ENCODE measurements at places on chromosomes 2 and 18. TPM values are rescaled to one million over a fixed set of nuclear protein-coding genes. Genes with fewer than 3 reads are reported as not detected.

DNA sequence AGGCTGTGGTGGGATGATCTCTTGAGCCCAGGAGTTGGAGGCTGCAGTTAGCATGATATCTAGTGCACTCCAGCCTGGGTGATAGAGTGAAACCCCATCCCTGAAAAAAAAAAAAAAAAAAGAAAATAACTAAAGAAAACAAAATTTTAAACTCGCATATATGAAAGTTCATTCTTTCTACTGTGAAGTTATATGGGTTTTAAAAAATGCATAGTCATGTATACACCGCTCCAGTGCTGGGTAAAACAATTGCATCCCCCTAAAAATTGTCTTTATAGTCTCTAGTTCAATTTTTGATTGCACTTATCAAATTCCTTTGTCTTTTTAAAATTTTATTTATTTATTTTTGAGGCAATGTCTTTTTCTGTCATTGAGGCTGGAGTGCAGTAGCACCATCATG lies 65.0 kb upstream of the ACYP2 start:
- H3K27ac ChIP-seq, result no peak overlapping the region
- no peaks in the 10 kb centered on the region for H3K36me3 ChIP-seq
- no peak overlapping the region for H3K4me3 ChIP-seq
- peaks cover 4% of the 10 kb centered on the region for H3K4me1 ChIP-seq

DNA sequence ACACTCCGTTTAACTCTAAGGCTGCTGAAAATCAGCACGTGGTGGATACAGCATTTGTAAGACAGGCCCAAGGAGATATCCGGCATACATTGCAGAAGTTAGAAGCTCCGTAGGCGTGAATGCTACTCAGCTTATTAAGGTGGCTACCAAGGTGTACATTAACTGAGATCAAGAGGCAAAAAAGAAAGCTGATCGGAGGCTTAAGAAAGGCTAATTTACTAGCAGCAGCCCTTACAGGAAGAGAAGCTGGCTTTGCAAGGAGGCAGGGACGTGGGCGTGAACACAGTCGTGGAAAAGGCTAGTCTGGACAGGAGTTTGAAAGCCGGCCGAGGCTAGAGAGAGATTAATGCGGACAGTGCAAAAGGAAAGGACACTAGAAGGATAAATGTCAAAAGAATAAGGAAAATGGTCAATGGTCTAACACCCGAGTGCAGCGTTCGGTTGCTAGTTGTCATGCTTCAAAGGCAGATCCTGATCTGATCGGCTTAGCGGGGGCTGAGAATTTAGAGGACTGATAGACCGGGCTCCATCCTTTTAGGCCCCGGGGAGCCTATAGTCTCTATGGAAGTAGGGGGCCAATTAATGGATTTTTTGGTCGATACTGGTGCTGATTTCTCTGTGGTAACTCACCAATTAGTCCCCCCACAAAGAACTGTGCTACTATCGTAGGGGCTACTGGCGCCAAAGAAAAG lies 45.6 kb upstream of the SELENOI start:
- H3K27ac ChIP-seq, result peak overlapping the region; percentile 85
- no peaks in the 10 kb centered on the region for H3K36me3 ChIP-seq
- peaks cover 18% of the 10 kb centered on the region for H3K4me1 ChIP-seq
- no peak overlapping the region for H3K4me3 ChIP-seq
- H3K27me3 ChIP-seq, result no peaks in the 10 kb centered on the region
- peak; percentile 26 for DNase-seq

GRCh38 chr2:46886268-46887027 lies 29.2 kb downstream of the MCFD2 start:
- DNase-seq, result no peak
- H3K4me1 ChIP-seq, result peaks cover 10% of the 10 kb centered on the region
- H3K4me3 ChIP-seq, result no peak overlapping the region
- H3K27me3 ChIP-seq, result no peaks in the 10 kb centered on the region
- H3K36me3 ChIP-seq, result no peaks in the 10 kb centered on the region
- H3K27ac ChIP-seq, result no peak overlapping the region

GRCh38 chr2:32427672-32428610 lies 71.1 kb downstream of the BIRC6 start:
- no peak overlapping the region for H3K4me3 ChIP-seq
- peaks cover 34% of the 10 kb centered on the region for H3K4me1 ChIP-seq
- H3K27ac ChIP-seq, result no peak overlapping the region

DNA sequence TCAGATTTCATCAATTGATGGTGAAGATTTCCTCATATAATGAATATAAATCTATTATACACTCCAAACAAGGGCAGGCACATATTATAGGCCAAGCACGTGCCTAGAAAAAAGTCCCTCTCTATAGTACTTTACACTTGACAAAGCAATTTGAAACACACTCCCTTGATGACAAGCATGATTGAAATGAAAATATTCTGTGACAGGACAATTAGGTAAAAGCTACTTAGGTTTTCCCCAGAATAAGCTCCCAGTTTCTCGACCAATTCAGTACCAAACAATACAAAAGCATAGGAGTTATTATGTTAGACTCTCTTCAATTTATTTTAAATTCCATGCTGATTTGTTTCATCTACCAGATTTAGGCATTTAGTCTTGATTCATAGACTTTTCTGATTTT lies 47.7 kb downstream of the CCDC68 start:
- H3K27ac ChIP-seq, result no peak overlapping the region
- H3K36me3 ChIP-seq, result no peaks in the 10 kb centered on the region

GRCh38 chr2:72204786-72205503 lies 57.3 kb upstream of the CYP26B1 start:
- peaks cover 14% of the 10 kb centered on the region for H3K4me1 ChIP-seq
- H3K4me3 ChIP-seq, result no peak overlapping the region
- no peaks in the 10 kb centered on the region for H3K27me3 ChIP-seq
- no peaks in the 10 kb centered on the region for H3K36me3 ChIP-seq
- H3K27ac ChIP-seq, result no peak overlapping the region
- DNase-seq, result no peak

DNA sequence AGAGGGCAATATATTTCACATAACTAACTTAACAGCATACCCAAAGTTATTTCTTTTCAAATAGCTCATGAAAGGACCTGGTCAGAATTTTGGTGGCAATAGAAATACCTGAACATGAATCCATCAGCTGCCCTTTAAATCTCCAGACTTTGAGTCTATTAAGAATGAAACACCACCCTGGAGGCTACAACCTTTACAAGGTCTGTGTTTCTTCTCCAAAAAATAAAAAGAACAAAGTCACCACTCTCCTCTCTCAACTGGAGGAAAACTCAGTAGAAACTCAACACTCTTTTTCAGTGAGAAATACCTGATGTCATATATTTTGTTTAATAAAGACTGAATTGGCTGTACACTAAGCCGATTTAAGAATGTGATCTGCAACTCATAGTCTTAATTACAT lies 204.3 kb downstream of the AGPS start:
- H3K36me3 ChIP-seq, result no peaks in the 10 kb centered on the region
- H3K4me1 ChIP-seq, result peaks cover 11% of the 10 kb centered on the region
- H3K27me3 ChIP-seq, result no peaks in the 10 kb centered on the region

DNA sequence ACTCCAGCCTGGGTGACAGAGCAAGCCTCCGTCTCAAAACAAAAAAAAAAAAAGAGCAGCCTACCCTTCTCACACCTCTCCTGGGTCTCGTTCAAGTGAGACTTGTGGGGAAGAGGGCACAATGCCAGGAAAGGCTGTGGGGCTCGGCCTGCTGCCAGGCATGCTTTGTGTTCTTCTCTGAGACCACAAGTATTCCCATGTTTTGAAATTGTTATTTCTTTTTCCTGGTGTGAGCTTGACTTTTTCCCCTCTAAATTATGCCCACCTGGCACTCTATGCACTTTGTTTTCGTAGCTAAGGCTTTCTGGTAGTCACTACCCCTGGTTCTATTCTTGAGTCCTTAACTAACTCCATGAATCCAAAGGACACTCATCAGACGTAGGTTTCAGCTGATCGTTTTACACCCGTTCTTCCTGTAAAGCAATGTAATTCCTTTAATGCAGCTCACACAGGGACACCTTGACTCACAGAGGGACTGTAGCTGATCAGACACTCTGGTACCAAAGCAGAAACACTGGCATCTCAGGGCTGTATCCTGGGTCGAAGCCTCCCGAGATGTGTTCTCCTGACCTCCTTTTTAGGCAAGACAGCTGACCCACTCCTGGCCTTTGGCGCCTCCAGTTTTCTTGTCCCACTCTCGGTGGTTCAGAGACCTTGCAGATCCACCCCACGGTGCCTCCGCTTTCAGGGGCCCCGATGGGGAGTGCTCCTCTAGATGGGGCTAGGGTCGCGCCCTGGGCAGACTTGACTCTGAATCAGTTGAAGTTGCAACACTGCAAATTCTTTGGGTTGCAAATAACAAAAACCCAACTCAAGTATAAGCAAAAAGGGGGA lies 193.3 kb upstream of the AGAP1 start:
- no peaks in the 10 kb centered on the region for H3K4me1 ChIP-seq
- H3K27me3 ChIP-seq, result no peaks in the 10 kb centered on the region
- H3K27ac ChIP-seq, result no peak overlapping the region

The B3GNT7 gene
- total RNA-seq, result 8.6 TPM
